ENCODE measurements at places on chromosomes 3 and 15.

DNA sequence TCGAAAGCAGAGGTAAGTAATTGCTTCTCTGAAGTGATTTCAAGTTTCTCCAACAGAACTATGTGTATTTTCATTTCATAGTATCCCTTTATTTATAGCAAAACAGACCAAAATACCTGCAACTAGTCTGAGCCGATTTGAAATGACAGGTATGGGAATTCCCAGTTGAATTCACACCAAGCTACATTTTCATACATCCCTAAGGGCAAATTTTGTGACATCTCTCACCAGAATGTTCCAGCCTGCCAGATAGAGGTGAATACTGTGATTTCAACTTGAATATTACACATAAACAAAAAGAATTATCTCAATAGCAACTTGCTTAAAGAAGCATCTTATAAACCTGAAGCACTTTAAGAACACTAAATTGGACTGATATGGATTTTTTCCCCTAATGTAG, 235.7 kb downstream of the SLC9A9 start:
- no peak for DNase-seq

DNA sequence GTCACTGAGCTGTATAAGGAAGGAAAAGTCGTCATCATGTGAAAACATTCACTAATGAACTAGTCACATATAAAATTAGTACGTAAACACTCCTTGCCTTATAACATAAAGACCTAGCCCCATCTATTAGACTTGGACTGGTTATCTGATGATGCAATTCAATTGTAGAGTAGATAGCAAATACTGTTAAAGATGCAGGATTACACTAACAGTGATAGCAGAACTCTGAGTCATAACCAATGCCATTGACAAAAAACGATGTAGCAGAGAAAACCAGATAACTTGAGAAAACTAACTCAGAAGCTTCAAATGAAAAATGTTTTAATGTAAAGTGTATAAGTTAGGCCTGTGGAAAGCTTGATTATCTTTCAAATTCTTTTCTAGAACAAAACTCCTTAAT, 132.2 kb downstream of the WDR72 start:
- no peak for DNase-seq

GRCh38 chr3:79039192-79039591, 728.6 kb downstream of the ROBO1 start:
- no peak for DNase-seq

GRCh38 chr15:29270976-29271375, 1.4 kb upstream of the NSMCE3 start:
- DNase-seq: no peak

- no peak for DNase-seq
Measured at GRCh38 chr3:99656624-99657023, 18.2 kb downstream of the COL8A1 start.

GRCh38 chr3:124918524-124918923, 16.0 kb downstream of the MUC13 start:
- DNase-seq: no peak

DNA sequence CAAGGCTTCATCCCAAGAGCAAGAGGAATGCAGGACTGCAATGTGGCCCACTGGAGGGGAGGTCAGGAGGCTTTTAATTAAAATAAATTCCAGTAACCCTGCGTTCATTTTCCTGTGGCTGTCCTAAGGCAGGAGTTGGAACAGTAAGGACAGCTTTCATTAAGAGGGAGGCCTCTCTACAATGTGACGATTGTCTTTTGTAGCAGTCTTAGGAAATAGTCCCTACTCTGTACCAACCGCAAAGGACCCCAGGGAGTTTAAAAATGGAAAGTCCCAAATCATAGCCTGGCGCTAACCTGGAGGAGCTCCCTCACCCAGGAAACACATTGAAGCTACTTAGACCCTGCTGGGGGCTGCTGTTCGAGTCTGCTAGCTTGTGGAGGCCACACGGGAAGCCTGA, 62.8 kb downstream of the SYNM start:
- no peak for DNase-seq

DNA sequence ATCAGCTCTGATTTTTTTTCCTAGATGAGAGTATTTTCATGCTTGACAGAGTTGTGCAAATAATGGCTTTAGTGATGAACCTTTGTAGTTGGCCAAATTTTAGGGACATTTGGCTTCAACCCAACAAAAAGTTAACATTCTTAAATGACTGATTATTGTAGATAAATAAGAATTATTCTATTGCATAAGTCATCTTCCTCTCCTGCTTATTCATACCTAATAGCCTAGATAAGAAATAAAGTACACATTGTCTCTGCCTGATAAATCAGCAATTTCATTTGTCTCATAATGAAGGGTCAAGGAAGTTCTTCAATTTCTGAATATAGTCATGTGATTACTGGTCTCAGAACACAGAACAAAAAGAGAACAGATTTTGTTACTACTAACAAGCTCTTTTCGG, 428.9 kb upstream of the IL12A start:
- no peak for DNase-seq

DNA sequence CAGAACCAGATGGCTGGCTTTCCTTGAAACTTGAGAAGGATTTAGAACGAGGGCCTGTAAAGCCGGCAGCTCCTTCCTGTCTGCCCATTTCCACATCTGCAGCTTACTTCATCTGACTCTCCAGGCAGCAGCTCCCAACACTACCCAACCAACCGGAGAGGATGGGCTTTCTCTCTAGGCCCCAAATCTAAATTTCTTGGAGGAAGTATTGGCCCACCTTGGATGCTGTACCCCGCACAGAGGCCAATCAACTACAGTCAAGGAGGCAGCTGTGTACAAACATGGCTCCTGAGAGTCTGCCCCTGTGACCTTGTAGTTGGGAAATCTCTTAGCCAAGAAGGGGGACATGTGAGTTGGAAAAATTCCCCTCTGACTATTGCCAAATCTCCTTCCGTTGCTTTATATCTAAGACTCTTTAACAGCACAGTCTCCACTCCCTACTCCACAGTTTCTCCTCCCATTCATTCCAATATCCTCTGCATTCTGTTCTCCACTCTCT, 8.0 kb upstream of the ACAP2 start:
- no peak for DNase-seq

- peak; percentile 65 for DNase-seq
Measured at GRCh38 chr3:105518806-105519418, 152.2 kb downstream of the ALCAM start.

DNA sequence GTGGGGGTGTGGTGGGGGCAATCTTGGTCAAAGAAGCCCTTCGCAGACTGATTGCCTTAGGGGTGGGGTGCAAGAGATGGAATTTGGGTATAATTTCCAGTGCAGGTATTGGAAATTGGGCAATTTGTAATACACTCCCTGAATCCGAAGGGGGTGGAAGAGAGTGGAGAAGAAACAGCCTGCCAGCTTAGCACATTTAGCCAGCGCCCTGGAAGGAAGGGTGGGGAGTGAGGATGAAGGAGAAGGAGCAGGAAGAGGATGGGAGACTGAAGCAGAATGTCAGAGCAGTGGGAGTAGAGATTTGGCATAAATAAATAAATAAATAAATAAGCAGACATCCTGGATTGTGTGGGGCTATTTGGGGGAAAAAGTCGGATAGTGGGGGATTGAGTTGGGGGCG, 1.6 kb downstream of the GAP43 start:
- DNase-seq: peak; percentile 34

GRCh38 chr15:90306560-90306959, 41.1 kb downstream of the NGRN start:
- no peak for DNase-seq

DNA sequence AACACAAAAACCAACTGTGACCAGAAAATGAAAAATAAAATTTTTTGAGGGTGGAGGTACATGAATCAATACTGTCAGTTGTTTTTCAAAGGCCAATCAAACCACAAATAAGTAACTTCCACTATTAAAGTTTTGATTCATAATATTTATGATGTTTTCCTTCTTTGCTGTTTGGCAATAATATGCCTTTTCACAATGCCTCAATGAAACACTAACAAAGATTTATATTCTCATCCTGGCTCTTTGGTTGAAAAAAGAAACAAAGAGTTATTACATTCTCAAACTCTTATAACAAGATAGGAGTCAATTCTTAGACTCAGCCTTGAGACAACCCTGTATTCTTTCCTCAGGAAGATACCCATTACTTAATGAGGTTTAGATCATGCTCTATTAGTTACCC, 63.1 kb downstream of the C3orf70 start:
- DNase-seq: no peak

- no peak for DNase-seq
Measured at GRCh38 chr3:72323773-72324172, 524.5 kb downstream of the SHQ1 start.

DNA sequence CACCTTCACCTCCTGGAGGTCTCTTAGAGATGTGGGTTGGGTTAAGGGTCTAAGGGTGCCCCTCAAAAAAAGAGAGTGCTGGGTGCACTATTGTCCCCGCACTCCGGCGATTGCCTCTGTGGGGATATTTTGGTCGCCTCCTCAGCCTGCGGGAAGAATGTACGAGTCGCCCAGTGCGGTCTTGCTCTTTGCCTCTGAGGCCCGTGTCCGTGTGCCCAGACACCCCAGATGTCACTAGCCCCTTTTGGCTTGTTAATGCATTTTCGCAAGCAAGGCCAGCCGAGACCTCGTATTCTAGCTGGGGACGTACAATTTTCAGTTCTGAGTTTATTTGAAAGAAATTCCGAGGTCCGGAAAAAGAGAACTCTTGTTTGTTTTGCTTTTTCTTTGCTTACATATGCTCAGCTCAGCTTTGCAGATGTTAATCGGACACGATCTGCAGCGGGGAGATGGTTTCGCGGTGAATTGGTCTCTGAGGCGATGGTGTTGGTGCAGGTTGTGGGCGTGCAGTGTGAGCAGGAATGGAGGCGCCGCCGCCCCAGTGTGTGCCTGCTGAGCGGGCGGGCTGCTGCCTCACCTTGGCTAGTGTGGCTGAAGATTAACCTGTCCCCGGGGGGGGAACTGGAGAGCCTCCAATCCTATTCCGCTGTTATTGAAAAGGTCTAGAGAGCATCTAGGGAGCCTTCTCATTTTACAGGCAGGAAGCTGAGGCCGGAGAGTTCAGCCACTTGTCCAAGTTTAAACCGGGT, 1.4 kb downstream of the ST6GAL1 start:
- no peak for DNase-seq

GRCh38 chr3:178137831-178138230, 398.4 kb upstream of the KCNMB2 start:
- no peak for DNase-seq

- peak; percentile 86 for DNase-seq
Measured at GRCh38 chr3:53842436-53843194, 3.6 kb downstream of the CHDH start.

DNA sequence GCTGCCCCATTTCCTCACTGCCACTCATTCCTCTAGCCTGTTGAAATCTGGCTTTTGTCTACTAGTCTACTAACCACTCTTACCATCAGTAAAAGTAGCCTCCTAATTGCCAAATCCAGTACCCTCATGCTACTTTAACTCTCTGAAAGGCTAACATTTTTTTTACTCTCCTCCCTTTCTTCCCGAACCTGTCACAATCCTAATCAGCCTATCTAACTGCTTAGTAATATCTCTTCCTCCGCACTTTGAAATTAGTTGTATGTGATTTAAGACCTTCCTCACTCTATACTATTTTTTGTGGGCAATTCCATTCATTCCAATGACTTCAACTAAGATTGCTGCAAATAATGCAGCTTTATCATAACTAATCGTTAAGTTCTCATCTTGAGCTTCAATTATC, 3.7 kb downstream of the SENP7 start:
- no peak for DNase-seq

DNA sequence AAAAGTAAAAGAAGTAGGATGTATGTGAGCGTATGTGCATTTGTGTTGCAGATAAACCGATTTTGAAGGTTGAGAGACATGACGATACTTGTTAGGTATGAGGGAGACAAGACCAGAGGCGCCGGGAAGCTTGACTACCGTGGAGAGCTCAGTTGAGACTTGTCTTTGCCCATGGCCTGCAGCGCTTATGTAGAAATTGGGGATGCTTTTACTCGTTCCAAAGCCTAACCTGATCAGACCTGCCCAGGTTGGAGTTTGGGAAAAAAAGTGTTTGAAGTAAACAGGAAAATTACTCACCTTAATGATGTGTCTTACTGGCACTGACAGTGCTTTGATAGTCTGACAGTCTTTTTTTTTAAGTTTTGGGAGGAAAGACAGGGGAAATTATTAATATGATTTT, 202.8 kb downstream of the TP63 start:
- DNase-seq: no peak

GRCh38 chr3:1954632-1955031, 144.0 kb upstream of the CNTN4 start:
- no peak for DNase-seq

- DNase-seq: peak; percentile 45
Measured at GRCh38 chr3:105866656-105867653, 1.9 kb downstream of the CBLB start.

- no peak for DNase-seq
Measured at GRCh38 chr15:48695827-48696573, 50.5 kb upstream of the FBN1 start.
